ENCODE measurements at places on chromosomes 6 and 20.

DNA sequence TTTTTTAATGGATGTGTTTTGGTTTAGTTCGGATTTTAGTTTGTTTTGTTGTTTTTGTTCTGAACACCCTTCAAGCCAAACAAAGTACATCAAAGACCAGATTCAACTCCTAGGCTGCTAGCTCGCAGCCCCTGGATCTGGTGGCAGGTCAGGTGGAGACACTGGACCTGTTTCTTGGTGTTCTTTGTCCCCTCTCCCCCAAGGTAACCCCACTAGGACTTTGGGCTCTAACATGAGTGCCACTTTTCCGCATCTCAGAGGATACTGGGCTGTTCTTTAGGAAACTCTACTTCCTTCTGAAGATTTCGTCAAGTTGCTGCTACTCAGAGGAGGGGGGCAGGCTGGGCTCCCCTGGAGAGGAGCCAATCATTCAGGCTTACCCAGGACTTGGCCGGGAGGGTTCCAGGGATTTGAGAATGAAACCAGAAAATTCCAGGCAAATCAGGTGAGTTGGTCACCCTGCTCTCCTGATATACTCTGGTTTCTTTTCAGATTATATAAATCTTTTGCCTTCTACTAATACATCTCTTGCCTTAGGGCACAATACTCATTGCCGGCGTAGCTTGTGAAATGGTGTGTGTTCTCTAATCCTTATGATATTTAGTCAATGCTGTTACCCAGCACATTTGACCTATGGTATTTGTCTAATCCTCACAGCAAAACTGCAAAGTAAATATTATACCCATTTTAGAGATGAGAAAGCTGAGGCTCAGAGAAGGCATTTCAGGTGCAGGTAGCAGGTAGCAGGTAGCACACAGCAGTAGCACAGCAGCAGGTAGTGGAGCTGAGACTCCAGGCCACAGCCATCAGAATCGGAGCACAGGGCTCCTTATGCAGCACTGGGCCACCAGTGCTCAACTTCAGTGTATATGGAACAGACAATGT is 291.6 kb downstream of the TSHZ2 start:
- no peak for DNase-seq

GRCh38 chr6:16704401-16705045 is 56.7 kb downstream of the ATXN1 start:
- no peak for DNase-seq

- no peak for DNase-seq
Observed at GRCh38 chr20:17885544-17885943, 83.0 kb downstream of the SNX5 start.

DNA sequence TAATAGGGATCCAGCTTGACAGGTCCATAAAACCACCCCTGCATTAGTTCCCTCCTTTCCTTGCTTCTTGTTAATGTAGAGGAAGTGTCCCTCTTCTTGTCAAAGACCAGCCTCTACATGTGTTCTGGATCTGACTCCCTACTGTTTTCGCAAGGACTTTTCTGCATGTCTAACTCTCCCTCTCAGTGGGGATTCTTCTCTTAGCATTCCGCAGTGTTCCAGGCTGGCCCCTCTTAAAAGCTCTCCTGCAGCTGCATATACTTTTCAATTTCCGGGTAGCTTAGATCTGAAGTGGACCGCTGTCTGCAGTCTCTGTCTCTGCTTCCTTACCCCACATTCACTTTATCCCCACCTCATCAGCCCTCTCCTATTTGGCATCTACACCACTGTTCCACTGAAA is 96.1 kb upstream of the MAN1A1 start:
- DNase-seq: no peak

- DNase-seq: no peak
Observed at GRCh38 chr6:158437571-158437970, 122.3 kb upstream of the TMEM181 start.

DNA sequence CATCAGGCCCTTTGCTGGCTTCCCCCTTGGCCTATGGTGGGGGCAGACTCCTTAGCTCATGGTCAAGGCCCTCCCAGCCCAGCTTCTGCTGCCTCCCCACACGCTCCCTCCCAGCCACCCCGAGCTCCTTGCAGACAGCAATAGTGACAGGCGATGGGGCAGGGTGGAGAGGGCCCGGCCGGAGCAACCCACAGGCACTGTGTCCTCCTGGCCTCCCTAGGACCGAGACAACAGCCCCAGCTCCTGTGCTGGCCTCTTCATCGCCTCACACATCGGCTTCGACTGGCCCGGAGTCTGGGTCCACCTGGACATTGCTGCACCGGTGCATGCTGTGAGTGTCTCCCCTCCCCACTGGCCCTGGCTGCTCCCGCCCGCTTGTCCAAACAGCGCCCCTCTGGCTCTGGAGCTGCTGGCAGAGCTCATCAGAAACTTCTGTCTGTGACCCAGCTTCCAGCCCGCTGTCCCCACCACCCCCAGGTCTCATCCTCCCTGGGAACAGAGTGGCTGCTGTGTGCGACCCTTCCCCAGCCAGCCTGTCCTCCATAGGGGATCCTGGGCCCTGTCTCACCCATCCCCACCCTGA is 21.8 kb downstream of the NPEPL1 start:
- DNase-seq: no peak

- peak; percentile 8 for DNase-seq
Observed at GRCh38 chr20:2692886-2693285, 306 bp downstream of the EBF4 start.

DNA sequence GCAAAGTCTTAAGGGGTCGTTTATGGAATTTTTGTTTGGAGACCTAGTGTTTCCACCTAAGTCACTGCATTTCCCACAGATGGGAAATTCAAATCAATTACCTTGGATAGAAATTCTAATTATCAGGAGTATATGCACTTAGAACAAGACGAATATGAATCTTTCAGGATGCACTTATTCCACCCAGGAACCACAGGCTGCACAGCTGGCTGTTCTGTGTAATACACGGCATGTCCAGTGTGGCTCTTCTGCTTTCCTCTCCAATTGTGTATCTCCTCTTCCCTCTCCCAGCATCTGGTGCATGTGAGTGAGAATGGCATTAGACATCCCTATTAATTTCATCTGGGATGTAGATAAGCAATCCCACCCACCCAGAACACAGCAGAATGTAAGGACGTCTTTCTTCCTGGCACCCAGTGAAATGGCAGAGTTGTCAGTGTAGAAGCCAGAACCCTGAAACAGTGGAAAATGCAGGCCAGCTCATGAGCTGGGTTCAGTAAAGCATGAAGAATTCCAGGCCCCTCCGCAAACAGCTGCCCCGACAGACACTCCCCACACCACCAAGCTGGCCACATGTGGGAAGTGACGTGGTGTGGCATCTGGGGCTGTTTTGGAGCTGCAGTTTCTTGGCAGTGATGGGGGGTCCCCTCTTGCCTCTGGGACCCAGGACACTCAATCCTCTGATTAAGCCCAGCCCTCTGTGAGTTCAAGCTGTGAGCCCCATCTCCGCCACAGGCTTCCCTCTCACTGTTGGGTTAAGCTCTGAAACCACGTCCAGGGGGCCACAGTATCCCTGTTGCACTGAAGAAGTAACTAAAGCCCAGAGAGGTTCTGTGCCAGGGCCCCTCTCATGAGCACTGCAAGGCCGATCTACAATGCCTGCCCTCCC is 180.1 kb upstream of the CST7 start:
- DNase-seq: no peak

GRCh38 chr6:89895276-89895874 is 1.1 kb downstream of the GJA10 start:
- no peak for DNase-seq

DNA sequence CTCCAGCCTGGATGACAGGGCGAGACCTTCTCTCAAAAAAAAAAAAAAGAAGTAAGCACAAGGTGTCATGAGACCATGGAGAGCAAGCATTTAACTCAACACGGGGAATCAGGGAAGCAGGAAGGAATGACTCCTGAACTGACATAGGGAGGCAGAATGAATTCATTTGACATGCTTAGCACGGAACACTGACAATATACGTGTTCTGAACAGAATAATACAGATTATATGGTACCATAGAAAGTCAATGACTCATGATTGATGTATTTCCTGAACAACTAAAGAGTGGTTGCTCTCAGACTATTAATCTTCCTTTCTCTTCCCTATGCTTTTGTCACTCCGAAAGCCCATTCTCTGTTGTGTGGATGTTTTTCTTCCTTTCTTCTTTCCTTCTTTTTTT is 20.7 kb upstream of the ASIP start:
- no peak for DNase-seq

DNA sequence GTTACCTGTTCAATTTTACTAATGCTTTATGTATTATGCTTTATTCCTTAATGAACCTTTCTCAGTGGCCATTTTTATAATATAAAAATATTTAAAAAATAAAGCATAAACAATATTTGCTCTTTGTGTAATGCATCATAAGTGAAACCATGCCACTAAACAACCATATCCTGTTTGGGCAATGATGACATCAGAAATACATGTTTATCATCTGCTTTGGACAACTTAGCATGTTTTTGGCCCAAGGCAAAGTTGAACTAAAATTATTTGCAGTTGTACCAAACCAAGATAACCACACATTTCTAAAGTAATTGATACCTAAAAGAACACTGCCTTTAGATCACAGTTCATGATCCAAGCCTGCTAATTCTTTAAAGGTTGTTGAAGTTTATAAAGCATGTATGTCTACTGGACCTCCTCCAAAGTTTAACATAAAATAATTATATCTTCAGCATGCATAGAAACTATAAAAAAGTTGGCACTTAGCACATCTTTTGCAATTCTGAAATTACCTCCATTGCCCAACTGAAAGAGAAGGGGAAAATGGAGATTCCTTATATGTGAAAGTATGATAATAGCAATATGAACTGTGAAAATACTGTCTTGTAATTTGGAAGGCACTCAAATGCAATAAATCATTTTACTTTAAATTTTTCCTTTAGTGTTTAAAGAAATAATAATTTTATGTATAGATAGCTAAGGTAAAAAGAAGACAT is 325.6 kb upstream of the RUNX2 start:
- DNase-seq: no peak

DNA sequence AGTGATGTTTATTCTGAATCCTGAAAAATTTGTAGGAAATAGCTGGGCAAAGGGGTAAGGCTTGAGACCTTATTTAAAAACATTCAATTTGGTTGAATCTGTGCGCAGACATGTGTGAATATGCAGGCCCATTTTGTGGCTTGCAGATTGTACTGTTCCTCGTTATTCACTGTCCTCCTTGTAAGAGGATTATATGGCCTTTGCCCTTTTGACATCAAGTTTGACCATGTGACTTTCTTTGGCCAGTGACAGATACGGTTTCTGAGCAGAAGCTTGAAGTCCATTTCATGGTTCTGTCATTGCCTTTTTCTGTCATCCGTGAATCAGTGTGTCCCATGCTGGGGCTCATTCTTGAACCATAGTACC is 13.4 kb downstream of the AFDN start:
- no peak for DNase-seq

DNA sequence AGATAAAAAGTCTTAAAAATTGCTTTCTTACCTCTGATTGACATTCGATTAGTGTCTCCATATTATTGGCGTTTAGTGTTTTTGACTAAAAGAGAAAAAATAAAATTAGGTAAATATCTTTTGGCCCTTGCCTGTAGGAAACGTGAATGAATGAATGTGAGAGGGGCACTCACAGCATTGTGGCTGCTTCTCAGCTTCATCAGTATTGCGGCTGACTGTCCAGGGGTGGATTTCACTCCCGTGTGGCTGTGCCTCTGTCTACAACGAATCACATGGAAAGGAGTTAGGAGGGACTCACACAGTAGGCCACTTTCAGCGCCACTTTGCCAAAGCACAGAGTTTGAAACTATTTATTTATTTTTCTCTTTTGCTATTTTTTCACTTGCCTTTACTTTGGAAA is 844 bp downstream of the TAGAP start:
- DNase-seq: peak; percentile 59

DNA sequence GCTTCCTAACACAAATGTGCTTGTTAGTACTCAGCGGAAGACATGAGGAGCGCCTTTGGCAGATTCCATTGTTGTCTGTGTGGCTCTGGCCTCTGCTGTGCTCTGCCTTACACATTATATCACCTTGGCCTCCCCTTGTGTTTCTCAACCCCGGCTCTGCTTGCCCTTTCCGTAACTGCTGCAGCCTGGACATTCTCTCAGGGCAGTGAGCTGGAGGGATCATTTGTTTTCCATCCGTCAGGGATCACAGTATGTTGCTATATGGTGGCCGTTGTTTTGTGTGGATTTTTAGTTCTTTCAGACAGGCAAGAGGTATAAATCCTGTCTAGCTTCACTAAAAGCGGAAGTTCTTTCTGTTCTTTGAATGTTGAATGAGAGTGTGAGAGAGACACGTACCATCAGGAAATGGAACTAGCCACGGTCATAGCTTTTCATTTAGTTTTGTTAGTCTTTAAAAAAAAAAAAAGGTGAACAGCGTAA is 175.1 kb downstream of the JARID2 start:
- no peak for DNase-seq

DNA sequence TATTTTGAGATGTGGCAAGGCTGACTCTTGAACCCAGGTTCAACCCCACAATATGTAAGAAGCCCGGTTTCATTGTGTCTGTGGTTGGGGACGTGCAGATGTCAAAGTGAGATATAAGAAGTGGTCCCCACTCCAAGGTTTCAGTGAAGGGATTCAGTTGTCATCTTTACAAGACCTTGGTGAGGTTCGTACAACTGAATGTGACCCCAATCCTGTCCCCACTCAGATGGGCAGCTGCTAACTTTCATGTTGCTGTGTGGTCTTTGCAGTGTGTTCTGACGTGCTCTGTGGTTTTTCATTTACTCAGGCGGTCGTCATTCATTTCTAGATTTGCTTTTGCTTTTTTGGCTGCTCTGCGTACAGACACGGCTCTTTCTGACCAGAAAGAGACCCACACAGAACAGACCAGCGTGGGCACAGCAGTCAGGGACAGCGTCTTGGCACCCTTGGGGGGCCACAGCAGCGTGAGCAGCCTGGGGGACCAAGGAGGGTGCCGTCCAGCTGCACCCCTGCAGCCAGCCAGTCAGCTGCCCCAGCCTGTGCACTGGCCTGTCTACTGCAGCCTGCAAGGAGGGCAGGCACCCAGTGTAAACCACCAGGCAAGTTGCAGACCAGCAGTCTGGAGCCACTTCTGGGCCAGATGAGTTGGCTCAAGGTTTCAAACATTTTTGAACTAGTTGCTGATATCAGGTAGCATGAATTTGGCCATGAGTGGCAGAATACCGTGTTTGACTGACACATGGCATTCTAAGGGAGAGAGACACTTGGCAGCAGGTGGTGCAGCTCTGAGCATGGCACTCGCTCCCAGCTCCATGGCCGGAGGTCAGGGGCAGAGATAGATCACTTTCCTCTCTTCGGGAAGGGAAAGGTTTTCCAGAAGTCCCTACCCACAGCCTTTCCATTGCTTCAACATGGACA is 49.4 kb upstream of the IRF4 start:
- no peak for DNase-seq

GRCh38 chr20:44154521-44155001 is 32.4 kb downstream of the JPH2 start:
- DNase-seq: no peak

- no peak for DNase-seq
Observed at GRCh38 chr6:170523256-170524171, 29.6 kb downstream of the PSMB1 start.

GRCh38 chr20:61259741-61260140 is 7.7 kb downstream of the CDH4 start:
- DNase-seq: no peak

- DNase-seq: no peak
Observed at GRCh38 chr20:38167851-38168760, 3.0 kb upstream of the TGM2 start.

GRCh38 chr6:21135484-21136013 is 458.0 kb upstream of the SOX4 start:
- DNase-seq: no peak
